ENCODE measurements at places on chromosomes 2 and 18.

DNA sequence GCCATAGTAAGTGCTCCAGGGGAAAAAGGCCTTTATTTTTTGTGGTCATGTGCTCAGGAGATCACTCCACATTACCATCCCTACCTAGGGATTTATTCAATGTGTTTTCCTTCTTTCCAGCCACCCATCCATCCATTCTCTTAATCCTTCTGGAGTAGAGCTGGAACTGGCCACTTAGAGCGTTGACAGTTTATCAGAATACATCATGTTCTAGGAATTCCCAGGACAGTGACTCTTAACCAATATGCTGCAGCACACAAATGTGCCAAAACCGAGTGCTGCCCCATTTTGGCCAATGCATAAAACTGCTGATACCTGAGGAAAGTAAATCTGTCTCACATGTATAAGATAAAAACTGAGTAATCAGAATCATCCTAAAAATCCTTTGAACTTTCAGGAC, 63.7 kb downstream of the FARSB start:
- DNase-seq = no peak

DNA sequence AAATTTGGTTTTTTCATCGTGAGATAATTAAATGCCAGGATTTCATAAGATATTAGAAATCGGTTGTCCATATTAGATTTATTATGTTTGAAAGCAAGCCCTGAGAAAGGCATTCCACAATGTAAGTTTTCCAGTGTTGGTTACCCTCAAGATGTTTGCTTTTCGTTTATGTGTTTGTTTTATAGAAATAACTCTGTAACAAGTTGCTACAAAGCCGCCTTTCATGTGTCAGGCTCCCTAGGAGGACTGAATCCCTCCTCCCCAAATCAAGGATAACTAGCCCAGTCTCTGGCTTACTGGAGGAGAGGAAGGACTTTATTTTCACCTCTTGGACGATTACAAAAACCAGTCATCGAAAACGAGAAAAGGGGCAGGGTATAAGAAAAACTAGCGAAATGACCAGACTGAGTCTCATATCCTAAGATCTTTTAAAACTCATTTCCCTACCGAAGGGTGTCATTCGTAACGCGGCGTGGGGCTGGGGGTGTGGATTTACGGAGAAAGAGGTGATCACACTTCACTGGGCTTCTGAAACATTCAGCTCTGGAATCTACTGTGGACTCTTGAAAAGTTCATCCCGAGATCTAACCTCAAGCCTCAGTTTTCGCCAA, 1.0 kb upstream of the PEX13 start:
- no peak for DNase-seq

DNA sequence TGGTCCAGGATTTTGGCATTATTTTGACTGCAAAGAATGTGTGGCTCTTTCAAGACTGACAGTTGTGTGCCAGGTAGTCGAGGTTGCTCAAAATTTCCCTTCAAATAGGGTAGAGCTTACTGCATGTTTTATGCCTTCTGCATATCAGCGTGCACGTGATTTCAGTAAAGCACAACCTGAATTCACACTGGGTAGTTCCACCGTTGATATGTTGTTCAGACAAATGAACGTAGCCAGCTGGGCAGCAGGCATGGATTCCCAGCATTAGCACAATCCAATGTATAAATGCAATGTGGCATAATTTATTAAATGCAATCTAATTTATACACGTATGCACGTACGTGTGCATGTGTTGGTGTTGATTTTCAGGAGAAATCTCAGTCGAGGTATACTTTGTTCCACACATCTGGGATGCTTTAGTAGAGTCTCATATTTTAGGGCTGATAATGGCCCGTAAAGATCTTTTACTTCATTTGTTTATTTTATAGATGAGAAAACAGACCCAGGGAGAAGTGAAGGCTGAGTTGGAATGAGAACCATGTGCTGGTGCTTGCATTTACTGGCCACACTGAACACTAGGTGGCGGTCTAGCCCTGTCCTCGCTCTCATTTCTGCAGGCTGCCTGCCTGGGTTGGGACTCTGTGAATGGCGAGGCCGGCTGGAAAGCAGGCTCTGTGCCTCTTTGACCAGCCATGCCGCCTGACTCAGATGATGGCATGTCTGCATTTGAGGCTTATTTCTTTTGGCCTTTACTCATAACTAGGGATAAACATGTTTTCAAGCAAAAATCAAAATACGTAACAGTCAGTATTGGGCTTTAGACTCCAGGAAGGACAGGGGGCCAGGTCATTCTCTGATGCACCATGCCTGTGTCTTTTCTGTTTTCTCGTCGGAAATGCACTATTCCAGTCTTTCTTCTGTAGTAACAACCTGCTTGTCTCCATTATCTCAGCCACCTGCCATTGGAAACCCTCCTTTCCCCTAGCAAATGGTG, 120.4 kb downstream of the RNF144A start:
- DNase-seq = peak; percentile 22

DNA sequence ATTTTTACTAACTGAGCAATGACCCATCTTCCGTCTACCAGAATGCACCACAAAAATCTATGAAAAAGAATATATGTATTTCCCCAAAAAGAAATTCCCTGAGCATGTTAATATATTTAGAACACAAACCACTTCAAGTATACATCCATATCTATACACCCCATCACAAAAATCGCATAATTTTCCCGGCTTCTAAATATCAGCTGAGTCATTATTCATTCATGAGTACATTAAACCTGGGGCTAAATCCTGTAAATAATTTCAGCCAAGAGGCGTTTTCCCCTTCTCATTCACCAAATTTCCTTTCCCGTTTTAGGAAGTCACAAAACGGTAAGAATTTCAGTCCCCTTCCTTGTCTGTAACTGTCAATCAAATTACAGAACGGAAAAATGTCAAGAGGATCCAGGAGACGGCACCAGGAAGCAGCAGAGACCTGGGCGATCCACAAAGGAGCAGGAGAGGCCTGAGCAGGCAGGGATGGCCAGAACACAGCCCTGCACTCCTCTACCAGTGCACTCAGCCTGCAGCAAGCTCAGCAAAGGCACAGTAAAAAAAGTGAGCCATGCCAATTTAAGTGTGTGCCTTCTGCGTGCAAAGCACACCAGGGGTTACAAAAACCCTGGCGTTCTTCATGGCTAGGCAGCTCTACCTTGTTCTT, 300.7 kb downstream of the TCF4 start:
- DNase-seq = no peak

DNA sequence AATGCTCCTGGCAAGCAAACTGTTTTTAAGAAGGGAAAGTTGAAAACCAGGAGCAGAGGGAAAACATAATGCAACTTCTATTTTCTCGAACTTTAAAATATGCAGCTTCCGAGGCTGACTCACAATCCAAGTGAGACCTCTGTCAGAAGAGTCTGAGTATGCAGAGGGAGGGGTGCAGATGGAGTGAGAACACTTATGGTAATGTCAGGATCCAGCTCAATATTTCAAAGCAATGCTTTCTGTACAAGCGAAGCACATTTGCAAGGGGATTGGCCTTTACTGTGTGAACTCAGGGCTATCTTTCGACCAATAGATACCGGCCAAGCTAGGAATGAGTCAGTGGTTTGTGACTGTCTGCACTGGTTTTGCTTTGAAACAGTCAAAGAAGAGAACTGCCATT, 242.7 kb downstream of the CNTNAP5 start:
- DNase-seq = no peak

DNA sequence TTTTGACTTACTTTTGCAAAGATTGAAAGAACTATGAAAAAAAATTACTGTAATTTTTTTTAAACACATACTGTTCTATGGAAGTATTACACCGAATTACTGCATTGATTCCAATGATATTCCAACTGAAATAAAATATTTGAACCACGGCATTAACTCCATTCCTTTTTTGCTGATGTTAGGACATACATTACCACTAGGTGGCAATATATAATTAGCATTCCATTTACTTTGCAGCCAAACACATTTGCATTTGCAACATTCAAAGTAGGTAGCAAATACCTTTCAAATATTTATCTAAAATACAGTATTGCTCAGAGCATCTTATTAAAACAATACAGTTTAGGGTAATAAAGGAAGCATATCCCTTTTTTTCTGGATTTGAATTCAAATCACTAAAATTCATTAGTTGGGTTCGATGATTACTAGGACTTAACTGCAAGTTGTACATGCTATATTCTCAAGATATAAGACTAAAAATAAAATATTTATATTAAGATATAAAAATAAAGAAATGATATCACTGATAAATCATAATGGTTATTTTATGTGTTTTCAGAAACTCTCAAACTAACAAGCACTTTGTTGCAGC, 31.3 kb downstream of the LANCL1 start:
- DNase-seq = no peak

GRCh38 chr2:227884511-227884947, 13.1 kb downstream of the DAW1 start:
- no peak for DNase-seq

DNA sequence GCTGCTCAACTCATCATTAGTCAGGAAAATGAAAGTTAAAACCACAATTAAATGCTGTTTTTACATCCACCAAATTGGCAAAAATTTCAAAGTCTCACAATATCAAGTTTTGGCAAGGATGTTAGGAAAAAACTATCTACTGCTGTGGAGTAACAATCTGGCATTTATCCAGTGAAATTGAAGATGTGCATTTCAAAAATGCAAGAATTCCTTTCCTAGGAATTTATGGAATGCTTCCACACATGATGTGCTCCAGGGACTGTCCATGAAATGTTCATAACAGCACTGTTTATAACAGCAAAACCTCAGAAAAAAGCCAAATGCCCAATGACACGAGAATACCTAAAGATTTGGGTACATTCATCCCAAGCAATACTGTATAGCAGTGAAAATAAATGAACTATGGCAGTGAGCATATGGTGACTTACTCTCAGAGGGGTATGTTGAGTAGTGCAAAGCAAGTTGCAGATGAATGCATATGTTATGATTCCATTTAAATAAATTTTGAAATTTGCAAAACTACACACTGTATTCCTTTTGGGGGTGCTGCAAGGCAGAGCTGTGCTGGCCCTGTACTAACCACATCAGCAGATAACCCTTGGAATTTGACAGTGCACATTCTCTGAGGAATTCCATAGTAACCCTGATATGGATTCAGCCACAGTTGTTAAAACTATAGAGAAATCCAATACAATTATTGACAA, 41.3 kb upstream of the GYPC start:
- no peak for DNase-seq

DNA sequence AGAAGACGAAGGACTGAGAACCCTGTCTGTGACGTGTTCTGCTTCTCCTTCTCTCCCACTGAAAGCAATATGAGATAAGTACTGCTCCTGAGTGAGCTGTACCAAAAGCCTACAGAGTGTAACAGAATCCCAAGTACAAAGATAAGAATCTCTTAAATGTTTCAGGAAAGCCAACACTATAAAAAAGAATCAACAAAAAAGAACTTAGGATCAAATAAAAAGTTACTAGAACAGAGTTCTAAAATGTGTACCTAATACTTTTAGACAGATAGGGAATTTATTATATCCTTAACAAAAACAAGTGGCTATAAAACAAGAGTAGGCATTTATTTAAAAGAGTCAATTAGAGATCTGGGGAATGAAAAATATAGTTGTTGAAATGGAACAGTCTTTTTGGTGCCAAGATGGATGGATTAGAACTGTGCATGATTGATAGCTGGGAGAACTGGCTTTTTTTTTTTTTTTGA, 49.0 kb downstream of the NCOA1 start:
- no peak for DNase-seq
